ENCODE measurements at places on chromosomes 12 and 14. TPM values are rescaled to one million over a fixed set of nuclear protein-coding genes. Genes with fewer than 3 reads are reported as not detected.

NANOG gene
- not detected for total RNA-seq

ACSS3 gene
- total RNA-seq, result not detected

TAS2R31 gene
- total RNA-seq, result not detected

NOPCHAP1 gene
- 37.2 TPM for total RNA-seq

TAS2R20 gene
- total RNA-seq, result not detected

NOXRED1 gene
- not detected for total RNA-seq

OR4E2 gene
- not detected for total RNA-seq

R3HDM2 gene
- 10.1 TPM for total RNA-seq

PCNX1 gene
- 17.1 TPM for total RNA-seq

GALC gene
- total RNA-seq, result 12.2 TPM

DEPDC4 gene
- 1.3 TPM for total RNA-seq

LRCOL1 gene
- total RNA-seq, result not detected

LMNTD1 gene
- not detected for total RNA-seq

OVCH1 gene
- total RNA-seq, result not detected

LRRC43 gene
- total RNA-seq, result 0.17 TPM

LHX5 gene
- not detected for total RNA-seq

RAB3IP gene
- total RNA-seq, result 14.4 TPM

TBX3 gene
- 19.1 TPM for total RNA-seq

RTN1 gene
- total RNA-seq, result not detected

GLIPR1 gene
- total RNA-seq, result 30.2 TPM

PPP4R4 gene
- 0.22 TPM for total RNA-seq

RAD9B gene
- 0.31 TPM for total RNA-seq

CPNE6 gene
- not detected for total RNA-seq

CPM gene
- total RNA-seq, result 7.7 TPM

C12orf60 gene
- 1.8 TPM for total RNA-seq

AQP2 gene
- total RNA-seq, result not detected

COCH gene
- total RNA-seq, result 20.4 TPM

CDCA3 gene
- 83.5 TPM for total RNA-seq

BDKRB1 gene
- total RNA-seq, result 1.8 TPM

SLC6A15 gene
- 2.4 TPM for total RNA-seq

OTUB2 gene
- 4.8 TPM for total RNA-seq

IL22 gene
- not detected for total RNA-seq

PRB2 gene
- total RNA-seq, result not detected

TSHR gene
- total RNA-seq, result not detected

HECTD1 gene
- 62.6 TPM for total RNA-seq

LRTM2 gene
- not detected for total RNA-seq

KRT85 gene
- total RNA-seq, result not detected

C14orf119 gene
- 76.3 TPM for total RNA-seq

PLXNC1 gene
- 0.16 TPM for total RNA-seq

LYZ gene
- total RNA-seq, result not detected

LTBP2 gene
- 16.4 TPM for total RNA-seq

ANO2 gene
- not detected for total RNA-seq

RFX4 gene
- not detected for total RNA-seq

SERPINA3 gene
- 5.7 TPM for total RNA-seq

SLC8B1 gene
- 9.2 TPM for total RNA-seq

PTCSC3 gene
- total RNA-seq, result not detected

FBXW8 gene
- total RNA-seq, result 4.5 TPM

CLEC4C gene
- not detected for total RNA-seq

CLMN gene
- 4.6 TPM for total RNA-seq

TOGARAM1 gene
- total RNA-seq, result 6.9 TPM

C12orf50 gene
- not detected for total RNA-seq

TBC1D30 gene
- 1.8 TPM for total RNA-seq

CACNA2D4 gene
- total RNA-seq, result not detected

WNT5B gene
- total RNA-seq, result 2.1 TPM

NOVA1 gene
- 6.2 TPM for total RNA-seq

ABHD4 gene
- 55.3 TPM for total RNA-seq

CCDC177 gene
- not detected for total RNA-seq

RFLNA gene
- total RNA-seq, result 0.13 TPM

Data from A549 treated with CpdA at 1 μM for 4 hours (cell line).